Fibroblast of skin of left quadriceps (primary cell): ENCODE measurements at places on chromosomes 7 and 10.

DNA sequence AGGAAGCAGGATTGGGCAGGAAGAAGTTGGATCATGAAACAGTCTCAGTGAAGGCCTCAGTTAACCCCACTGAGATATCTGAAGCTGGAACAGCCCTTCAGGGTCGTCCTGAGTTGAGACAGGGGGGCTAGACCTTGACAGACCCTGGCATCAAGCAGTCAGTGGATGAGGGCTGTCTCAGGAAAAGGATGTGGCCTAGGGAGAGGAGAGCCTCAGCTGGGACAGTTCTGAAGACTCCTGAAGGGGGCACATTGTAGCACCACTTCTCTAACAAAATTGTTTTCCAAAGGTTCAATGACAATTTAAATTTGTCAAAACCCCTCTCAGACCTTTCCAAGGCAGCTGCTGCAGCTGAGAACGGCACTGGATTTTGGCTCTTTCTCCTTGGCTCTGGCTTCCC lies 15.8 kb upstream of the SLK start:
- DNase-seq: no peak

GRCh38 chr10:119368991-119369869 lies 161.9 kb downstream of the GRK5 start:
- DNase-seq: no peak

GRCh38 chr10:100894033-100894432 lies 18.7 kb upstream of the SLF2 start:
- no peak for DNase-seq

GRCh38 chr7:96931891-96932290 lies 73.5 kb upstream of the DLX6 start:
- no peak for DNase-seq

DNA sequence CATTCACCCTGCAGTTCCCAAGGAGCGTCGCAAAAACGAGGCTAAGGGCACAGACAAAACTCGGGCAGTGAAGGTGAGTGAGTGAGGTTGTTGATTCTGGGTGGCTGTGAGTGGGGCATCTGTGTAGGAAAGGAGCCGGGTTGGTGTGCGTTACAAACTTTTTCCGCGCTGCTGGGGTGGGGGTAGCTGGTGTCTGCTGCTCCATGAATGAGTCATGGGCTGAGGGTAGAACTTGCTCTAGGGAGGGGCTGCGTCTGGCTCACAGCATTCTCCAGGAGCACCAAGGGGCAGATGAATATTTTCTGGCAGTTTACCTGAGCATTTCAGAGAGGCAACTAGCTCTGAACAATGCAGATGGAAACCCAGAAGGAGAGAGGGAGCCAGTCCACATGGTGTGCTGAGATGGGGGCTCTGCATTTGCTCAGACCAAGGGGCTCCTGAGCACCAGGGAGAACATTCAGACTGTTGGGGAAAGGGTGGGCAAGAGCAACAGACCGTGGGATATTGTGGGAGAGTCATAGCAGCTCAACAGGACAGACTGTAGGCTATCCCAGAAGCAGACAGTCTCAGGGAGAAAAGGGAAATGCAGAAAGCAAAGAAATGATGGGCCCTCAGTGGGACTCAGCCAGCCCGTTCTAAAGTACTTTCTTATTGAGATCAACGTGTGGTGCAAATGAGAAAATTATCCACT lies 18.8 kb downstream of the NOBOX start:
- DNase-seq: no peak

DNA sequence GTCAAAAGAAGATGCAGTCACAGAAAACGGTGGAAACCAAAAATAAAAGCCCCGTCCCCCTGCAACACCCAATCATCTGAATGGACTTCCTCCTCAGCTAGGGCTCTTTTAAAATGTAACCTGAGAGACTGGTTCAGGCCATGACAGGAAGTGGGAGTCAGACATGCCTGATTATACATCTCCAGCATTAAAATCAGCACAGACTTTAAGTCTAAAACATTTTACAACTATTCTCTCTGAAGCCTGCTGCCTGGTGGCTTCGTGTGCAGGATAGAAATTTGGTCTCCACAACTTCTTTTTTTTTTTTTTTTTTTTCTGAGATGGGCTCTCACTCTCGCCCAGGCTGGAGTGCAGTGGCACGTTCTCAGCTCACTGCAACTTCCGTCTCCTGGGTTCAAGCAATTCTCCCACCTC lies 30.3 kb downstream of the HACD1 start:
- DNase-seq: no peak

GRCh38 chr10:48361176-48361575 lies 54.7 kb downstream of the MAPK8 start:
- DNase-seq: no peak
